ENCODE measurements at places on chromosomes 6 and 20.

- no peak for DNase-seq
Observed at GRCh38 chr6:130655586-130655985, 171.6 kb upstream of the SMLR1 start.

DNA sequence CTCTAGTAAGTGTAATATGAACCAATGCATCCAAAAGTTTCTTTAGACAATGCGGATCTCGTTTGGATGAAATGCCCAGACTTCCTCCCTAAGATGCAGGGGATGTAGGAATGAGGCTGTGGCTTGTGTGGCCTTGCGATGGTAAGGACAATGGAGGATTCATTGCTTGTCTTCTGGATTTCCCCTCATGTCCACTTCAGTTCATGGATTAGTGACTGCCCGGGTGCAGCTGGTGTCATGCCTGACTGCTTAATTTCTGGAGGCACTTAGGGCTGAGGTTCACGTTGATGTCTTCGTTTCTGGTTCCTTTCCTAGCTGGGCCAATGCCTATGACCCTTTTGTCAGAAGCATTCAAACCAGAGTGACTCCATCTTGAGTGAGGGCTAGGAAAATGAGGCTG lies 93.8 kb downstream of the SCP2D1 start:
- no peak for DNase-seq

DNA sequence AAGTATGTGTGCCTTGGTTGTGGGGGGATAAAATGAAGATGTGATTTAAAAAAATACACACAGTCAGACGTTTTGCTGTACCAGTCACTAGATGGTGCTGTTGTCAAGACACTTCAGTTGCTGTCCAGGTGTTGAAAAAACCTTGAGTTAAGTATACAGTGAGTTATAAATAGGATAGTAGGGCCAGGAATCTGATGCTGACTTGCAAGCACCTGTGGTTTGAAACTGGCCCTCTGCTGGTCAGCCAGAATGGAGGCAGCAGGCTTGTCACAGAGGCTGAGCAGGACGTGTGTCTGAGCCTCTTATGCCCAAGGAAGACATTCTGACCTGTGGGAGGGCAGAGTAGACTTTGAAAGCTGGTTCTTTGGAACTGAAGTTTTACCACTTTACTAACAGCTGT lies 27.8 kb downstream of the RNF8 start:
- DNase-seq: peak; percentile 17

GRCh38 chr6:835476-836160 lies 142.7 kb upstream of the EXOC2 start:
- DNase-seq: no peak

- DNase-seq: no peak
Observed at GRCh38 chr6:146928503-146928902, 275.7 kb upstream of the STXBP5 start.

DNA sequence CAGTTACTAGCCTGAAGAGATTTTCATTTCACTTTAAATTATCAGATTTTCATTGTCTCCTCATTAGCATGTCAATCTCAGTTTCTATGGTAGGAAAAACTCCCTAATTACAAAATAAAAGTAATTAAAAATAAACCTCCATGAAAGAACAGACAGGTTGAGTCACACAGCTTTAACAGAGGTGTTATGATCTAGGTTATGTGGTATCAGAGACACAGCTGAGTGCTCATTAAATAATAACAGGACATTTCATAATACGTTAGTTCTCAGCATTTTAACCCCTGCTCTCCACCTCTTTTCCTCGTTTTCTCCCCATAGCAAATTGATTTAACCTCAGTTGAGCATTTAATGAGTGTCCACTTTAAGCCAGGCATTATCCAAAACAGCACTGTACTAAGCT lies 21.9 kb downstream of the TPBG start:
- DNase-seq: no peak

Data from spinal cord (tissue), 10 donors.